Suprapubic skin (tissue), 4 donors: ENCODE measurements at places on chromosomes 12 and 14.

GRCh38 chr12:56719056-56719455 lies 6.0 kb downstream of the NACA start:
- no peak for DNase-seq

- DNase-seq: no peak
Observed at GRCh38 chr12:14396071-14396470, 30.6 kb downstream of the ATF7IP start.

DNA sequence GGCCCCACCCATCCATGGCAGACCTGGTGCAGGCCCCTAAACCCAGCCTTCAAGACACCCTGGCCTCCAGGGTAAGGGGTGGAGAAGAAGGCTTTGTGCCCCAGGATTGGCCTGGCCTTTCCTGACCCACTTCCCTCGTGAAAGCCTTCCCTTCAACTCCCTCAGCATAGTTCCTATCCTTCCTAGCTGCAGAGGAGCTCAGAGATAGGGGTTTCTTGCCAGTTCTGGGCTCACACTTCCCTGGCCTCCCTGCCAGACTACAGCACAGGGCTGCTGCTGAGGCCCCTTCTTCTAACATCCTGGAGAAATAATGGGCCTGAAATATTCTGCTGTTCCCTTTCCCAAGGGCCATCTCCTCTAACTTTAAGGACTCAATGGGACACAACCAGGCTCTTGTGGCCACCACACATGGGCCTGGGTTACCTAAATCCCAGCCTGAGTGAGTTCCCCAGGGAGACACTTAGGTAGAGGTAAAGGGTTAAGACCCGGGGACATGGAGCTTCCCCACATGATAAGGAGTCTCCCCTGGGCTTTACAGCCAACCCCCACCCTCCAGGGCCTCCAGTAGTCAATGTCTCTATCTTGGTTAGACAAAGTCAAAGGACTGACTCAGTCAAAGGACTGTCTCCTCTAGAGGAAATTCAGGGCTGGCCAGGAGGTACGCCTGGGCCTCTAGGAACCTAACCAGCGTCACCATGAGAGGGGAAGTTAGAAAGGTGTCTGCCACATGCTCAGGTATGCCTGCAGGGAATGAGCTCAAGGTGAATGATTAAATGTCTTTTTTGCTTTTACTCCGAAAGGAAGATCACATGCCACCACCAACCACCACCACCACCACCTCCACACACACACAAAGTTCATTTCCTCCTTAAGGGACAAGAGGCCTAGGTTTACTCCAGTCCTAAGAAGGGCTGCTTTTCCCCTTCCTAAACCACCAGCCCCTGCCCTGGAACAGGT lies 7.1 kb downstream of the ZFP36L1 start:
- DNase-seq: peak; percentile 78

- DNase-seq: no peak
Observed at GRCh38 chr12:94152292-94153078, 4.1 kb downstream of the PLXNC1 start.

GRCh38 chr12:130488358-130488710 lies 150.6 kb downstream of the PIWIL1 start:
- no peak for DNase-seq

- no peak for DNase-seq
Observed at GRCh38 chr12:12181511-12181910, 85.3 kb downstream of the LRP6 start.

DNA sequence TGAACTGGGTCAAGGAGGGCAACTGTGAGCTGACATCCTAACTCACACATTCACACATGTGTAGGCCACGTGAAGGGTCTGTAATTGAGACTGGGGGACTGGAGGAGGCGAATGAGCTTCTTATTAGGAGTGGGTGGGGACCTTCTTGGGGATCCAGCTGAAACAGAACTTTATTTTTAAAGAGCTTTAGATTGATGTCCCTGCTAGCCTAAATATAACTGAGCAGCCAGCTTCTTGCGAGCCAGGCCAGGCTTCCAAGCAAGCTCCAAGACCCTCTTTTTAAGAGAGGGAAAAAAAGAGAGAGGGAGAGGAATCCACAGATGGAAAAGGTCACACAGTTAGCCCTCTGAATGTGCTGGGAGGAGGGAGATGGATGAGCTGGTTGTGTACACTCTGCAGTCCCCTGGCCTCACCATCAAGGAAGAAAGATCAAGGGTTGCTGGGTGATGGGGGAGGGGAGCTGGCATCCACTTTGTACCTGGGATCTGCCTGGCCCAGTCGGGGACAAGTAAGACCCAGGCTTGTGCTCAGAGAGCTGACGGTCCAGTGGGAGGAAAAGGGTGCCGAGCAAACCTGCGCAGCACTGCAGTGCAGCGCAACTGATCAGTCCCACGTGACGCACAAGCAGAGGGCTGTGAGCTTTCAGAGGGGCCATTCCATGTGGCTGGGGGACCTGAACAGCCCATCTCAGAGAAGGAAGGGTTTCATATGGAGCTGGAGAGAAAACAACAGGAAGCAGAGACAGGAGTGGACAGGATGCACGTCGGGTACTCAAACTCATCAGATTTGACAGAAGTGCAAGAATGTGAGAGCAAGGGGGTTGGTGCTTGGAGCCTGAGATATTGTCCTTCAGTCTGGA lies 154.5 kb downstream of the ZFP36L1 start:
- DNase-seq: peak; percentile 36

GRCh38 chr14:92759679-92760523 lies 11.5 kb upstream of the LGMN start:
- no peak for DNase-seq
